Umbilical cord (tissue), 2 donors: ENCODE measurements at places on chromosomes 6 and 20.

GRCh38 chr6:503610-504362 is 112.2 kb downstream of the IRF4 start:
- no peak for DNase-seq

DNA sequence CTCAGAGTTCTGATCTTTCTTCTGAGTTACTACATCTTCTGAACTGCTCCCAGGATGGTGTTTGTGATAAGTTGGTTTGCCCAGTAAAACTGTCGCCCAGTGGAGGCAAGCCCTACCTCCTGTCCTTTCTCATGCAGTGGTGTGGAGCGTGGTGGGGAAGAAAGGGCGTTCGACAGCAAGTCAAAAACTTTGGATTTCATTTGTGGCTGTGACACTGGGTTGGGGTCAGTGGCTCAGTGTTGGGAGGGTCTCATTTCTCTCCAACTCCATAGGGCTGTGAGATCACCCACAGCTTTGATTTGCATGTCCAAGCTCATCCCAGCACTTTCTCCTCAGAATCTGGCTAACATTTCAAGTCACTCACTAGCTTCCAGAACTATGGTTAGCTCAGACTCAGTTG is 17.5 kb upstream of the SLC22A2 start:
- DNase-seq = no peak

GRCh38 chr6:170235391-170236125 is 55.3 kb downstream of the DLL1 start:
- no peak for DNase-seq

DNA sequence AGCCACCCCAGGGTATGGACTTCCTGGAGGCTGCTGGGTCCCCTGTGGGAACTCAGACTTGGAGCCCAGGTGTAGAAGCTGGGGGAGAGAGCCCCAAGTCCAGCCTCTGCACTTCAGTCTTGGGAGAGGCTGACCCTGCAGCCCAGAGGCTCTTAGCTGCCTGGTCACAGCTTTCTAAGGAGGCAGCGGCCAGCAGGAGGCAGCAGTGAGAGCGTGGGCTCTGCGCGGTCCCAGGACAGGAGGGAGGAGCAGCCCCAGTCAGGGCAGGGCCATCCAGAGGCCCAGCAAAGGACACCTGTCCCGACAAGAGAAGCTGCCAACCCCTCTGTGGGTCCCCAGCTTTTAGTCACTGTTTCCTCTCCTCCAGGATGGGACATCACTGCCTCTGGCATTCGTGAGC is 9.4 kb downstream of the TREML2 start:
- DNase-seq = no peak

GRCh38 chr6:74091136-74091793 is 395.3 kb downstream of the CD109 start:
- DNase-seq = peak; percentile 14

DNA sequence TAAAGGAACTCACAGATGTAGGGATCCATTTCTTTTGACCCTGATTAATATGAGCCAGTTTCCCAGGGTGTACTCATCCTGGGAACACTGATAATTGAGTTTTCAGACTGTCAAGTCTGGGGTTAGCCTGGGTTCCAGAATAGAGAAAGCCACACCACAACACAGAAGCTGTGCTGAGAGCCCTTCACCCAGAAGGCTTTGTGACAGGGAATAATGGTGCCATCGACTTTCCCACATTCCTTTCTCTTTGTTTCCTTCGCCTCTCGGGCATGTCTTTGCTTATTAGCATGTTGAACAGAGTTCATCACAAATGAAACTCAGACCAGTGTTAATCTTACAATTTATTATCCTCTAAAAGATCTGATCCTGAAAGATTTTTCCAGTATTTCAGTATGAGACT is 95.0 kb downstream of the TCP11 start:
- peak; percentile 27 for DNase-seq
